ENCODE measurements at places on chromosomes 6 and 20.

- DNase-seq = no peak
- peaks cover 64% of the 10 kb centered on the region for H3K36me3 ChIP-seq
- H3K27ac ChIP-seq = peak overlapping the region; percentile 47
- H3K4me1 ChIP-seq = peaks cover 8% of the 10 kb centered on the region
- no peak overlapping the region for H3K4me3 ChIP-seq
These were observed 7.0 kb downstream of the KAT14 start for GRCh38 chr20:18144541-18145099.

- H3K4me3 ChIP-seq = no peak overlapping the region
- no peaks in the 10 kb centered on the region for H3K4me1 ChIP-seq
- H3K27me3 ChIP-seq = peaks cover 3% of the 10 kb centered on the region
- DNase-seq = no peak
- H3K36me3 ChIP-seq = no peaks in the 10 kb centered on the region
These were observed 5.2 kb upstream of the MEP1A start for GRCh38 chr6:46787871-46788540.

- H3K27me3 ChIP-seq = peaks cover 8% of the 10 kb centered on the region
- H3K27ac ChIP-seq = peak overlapping the region; percentile 31
- H3K36me3 ChIP-seq = peaks cover 6% of the 10 kb centered on the region
- DNase-seq = no peak
- H3K4me3 ChIP-seq = peak overlapping the region; percentile 11
These were observed 475.0 kb upstream of the SULF2 start for GRCh38 chr20:48260129-48260756.

GRCh38 chr6:152952045-152952444 lies 30.8 kb downstream of the FBXO5 start:
- DNase-seq = no peak
- no peak overlapping the region for H3K4me3 ChIP-seq
- no peaks in the 10 kb centered on the region for H3K4me1 ChIP-seq

DNA sequence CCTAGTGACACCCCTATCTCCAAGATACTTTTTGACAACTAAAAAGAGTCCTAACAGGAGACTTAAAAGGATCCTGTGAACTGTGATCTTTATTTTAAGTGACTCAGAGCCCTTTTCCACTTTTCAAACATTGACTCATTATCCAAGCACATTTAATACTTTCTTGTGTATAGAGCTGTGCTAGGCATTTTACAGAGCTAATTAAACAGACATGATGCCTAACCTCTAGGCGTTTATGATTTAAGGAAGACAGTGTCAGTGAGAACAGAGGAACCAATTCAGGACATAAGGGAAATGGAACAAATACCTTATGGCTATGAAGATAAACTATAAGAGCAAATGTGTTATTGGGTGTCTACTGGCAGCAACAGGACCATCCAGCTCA lies 282.6 kb downstream of the TPBG start:
- H3K27ac ChIP-seq = no peak overlapping the region
- no peak for DNase-seq
- H3K4me3 ChIP-seq = no peak overlapping the region
- H3K36me3 ChIP-seq = no peaks in the 10 kb centered on the region

GRCh38 chr6:34646714-34647113 lies 49.9 kb downstream of the ILRUN start:
- H3K27ac ChIP-seq = no peak overlapping the region
- no peaks in the 10 kb centered on the region for H3K27me3 ChIP-seq
- H3K4me1 ChIP-seq = peaks cover 5% of the 10 kb centered on the region
- no peak for DNase-seq

GRCh38 chr6:101392586-101393230 lies 800 bp upstream of the GRIK2 start:
- peak; percentile 26 for DNase-seq
- H3K27me3 ChIP-seq = peaks cover 62% of the 10 kb centered on the region
- H3K4me1 ChIP-seq = peaks cover 47% of the 10 kb centered on the region
- peak overlapping the region; percentile 90 for H3K4me3 ChIP-seq
- peak overlapping the region; percentile 68 for H3K27ac ChIP-seq
- H3K36me3 ChIP-seq = no peaks in the 10 kb centered on the region

GRCh38 chr20:992801-993535 lies 9.1 kb downstream of the RSPO4 start:
- no peaks in the 10 kb centered on the region for H3K36me3 ChIP-seq
- H3K27me3 ChIP-seq = peaks cover 2% of the 10 kb centered on the region
- no peaks in the 10 kb centered on the region for H3K4me1 ChIP-seq

GRCh38 chr20:9281803-9282202 lies 212.9 kb downstream of the PLCB4 start:
- H3K27ac ChIP-seq = no peak overlapping the region
- H3K4me3 ChIP-seq = no peak overlapping the region
- H3K4me1 ChIP-seq = peaks cover 36% of the 10 kb centered on the region
- no peak for DNase-seq
- H3K27me3 ChIP-seq = no peaks in the 10 kb centered on the region

DNA sequence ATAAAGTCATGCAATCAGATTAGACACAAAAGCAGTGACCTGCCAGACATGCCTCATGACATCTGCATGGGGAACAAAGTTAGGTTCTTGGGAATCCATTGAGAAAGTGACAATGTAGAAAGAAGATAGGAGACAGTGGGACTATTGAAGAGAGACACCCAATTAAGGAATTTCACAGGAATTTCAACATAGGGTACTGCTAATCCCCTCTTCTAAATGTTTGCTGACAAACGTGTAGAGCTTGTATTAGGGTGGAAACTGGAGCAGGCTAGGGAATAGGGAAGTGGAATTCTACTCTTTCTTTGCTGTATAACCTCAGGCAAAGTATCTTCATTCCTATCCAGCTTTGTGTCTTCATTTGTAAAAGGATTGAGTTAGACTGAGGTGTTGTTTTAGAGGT lies 409.4 kb upstream of the SASH1 start:
- no peak overlapping the region for H3K4me3 ChIP-seq
- no peaks in the 10 kb centered on the region for H3K4me1 ChIP-seq
- DNase-seq = no peak
- no peak overlapping the region for H3K27ac ChIP-seq

DNA sequence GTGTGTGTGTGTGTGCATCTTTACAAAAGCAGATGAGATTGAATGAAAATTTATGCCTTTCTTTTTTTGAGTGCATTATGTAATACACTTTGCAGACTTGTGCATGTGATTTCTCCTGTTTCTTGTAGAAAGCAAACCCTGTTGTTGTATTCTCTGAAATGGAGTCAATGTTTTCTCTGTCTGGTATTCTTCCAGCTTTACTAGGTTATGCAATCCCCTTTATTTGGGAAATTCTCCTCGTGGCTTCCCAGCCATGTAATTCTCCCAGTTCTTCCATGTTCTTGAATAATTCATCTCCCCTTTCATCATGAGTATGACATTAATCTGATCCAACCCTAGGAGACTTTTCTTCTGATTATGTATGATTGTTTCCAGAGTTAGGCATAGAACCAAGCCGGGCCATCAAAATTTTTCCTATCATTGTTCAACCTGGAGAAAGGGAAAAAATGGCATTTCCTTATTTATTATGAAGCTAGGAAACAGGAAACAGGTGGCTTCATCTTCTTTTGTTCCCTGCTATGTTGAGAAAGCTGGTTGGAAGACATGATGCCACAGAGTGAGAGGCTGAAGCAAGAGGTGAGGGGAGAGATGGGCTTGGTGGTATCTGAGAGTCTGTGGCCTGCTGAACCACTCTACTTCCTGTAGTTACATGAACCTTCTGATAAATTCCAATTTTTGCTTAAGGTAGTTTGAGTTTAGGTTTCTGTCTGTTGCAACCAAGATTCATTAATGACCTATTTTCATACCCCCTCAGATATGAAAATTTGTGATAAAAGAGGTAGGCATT lies 68.8 kb downstream of the PRL start:
- peaks cover 7% of the 10 kb centered on the region for H3K27me3 ChIP-seq
- no peaks in the 10 kb centered on the region for H3K4me1 ChIP-seq
- DNase-seq = no peak
- no peak overlapping the region for H3K27ac ChIP-seq

DNA sequence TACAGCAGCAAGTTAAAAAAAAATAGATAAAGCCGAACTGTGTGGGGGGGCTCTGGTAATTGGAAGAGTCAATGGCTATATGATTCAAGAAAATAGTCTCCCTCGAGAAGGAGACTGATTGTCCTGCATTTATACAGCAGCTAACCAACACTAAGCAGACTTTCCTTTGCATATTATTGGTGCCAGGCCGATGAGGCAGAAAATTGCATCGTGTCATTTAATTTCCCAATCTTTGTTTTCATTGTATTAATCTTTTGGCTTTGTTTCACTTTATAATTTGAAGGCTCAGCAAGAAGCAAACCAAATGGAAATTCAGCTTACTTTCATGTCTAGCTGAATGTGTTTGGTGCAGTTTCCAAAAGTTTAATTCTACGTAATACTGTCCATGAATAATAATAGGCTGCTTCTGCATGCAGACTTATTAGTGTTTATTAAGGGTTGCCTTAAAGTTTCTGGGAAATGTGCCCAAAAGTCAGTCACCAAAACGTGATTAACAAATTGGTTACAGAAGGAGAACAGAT lies 258.5 kb downstream of the HACE1 start:
- H3K27me3 ChIP-seq = no peaks in the 10 kb centered on the region
- H3K27ac ChIP-seq = no peak overlapping the region
- H3K36me3 ChIP-seq = no peaks in the 10 kb centered on the region
- H3K4me3 ChIP-seq = no peak overlapping the region

DNA sequence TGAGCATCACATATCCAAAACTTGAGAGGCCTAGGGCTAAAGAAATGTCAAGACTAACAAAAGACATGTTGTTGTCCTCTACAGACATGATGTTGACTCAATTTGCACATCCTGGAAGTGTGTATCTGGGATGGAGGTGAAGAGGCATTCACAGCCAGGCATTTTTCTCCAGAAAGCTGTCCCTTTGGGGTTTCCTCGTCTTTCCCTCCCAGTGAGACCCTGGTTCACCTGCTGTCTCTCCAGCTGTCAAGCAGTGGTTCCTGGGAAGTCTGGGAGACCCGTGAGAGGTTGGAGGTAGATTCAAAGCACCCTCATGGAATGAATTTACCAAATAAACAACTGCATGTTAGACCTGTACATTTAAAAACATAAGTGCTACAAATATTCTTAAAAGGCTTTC lies 32.1 kb downstream of the BACH2 start:
- H3K27ac ChIP-seq = no peak overlapping the region
- H3K4me3 ChIP-seq = no peak overlapping the region
- no peaks in the 10 kb centered on the region for H3K27me3 ChIP-seq
- DNase-seq = no peak

DNA sequence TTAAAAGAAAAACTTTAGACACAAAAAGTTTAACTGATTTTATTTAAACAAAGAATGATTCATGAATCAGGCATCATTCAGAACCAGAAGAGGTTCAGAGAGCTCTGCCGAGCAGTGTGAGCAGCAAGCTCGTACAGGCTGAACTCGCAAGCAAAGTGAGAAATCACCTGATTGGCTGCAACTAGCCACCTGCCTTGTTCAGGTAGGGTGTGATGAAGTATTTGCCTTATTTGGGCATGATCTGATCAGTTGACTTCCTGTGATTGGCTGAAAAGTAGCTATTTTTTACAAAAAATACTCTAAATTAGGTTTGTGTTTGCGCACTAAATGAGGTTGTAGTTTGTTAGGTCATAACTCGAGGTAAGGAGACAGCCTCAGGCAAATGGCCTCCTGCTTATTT lies 80.7 kb downstream of the HIVEP1 start:
- H3K36me3 ChIP-seq = peaks cover 47% of the 10 kb centered on the region
- DNase-seq = no peak
- H3K27ac ChIP-seq = no peak overlapping the region
- H3K27me3 ChIP-seq = no peaks in the 10 kb centered on the region
- no peak overlapping the region for H3K4me3 ChIP-seq

DNA sequence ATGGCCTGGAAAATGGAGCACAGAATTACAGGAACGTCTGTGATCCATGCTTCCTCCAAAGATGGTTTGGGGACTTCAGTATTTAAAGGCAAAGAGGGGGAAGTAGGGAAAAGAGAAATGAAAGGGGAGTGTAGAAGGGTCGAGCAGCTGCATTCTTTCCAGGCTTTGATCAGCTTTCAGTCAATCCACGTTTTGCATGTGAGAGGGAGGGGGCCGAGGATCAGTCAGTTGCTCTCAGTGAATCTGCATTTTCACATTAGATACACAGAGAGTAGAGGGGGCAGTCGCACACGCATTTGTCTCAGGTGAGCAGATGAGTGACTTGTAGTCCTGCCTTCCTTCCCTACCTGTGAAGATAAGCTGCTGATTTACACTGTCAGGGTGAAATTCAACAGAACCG lies 78.8 kb downstream of the FOXF2 start:
- H3K36me3 ChIP-seq = no peaks in the 10 kb centered on the region
- DNase-seq = no peak
- no peak overlapping the region for H3K4me3 ChIP-seq
- H3K4me1 ChIP-seq = peaks cover 15% of the 10 kb centered on the region
- no peak overlapping the region for H3K27ac ChIP-seq

GRCh38 chr20:4855555-4855954 lies 133.8 kb downstream of the PRND start:
- no peaks in the 10 kb centered on the region for H3K4me1 ChIP-seq
- peaks cover 45% of the 10 kb centered on the region for H3K36me3 ChIP-seq
- peak overlapping the region; percentile 72 for H3K27ac ChIP-seq
- H3K27me3 ChIP-seq = peaks cover 6% of the 10 kb centered on the region
- no peak overlapping the region for H3K4me3 ChIP-seq
- no peak for DNase-seq

DNA sequence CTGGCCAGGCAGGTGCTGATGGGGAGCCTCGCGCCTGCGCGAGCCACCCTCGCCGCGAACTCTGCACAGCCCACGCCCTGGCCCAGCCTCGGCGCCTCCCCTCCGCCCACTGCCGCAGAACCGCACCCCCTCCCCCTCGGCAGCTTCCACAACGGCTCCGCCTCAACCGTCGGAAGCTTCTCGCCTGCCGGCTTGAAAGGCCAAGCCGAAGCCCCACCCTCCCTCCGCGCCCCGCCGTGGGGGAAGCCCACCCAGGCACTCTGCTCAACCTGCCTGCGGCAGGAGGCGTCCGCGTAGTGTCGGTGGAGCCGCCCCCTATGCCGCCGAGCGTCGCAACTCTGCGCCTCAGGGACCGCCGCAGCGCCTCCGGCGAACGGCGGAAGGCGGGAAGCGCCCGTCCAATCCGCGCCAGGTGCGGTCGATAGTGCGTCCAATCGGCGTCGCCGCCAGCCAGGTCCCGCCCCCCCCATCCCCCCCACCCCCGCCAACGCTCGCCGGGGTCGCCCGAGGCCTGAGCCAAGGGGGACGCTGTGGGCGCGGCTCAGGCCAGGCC lies at the start of gene SYCP2:
Gene SYCP2, minus strand, starts transcription at position 342 of the 553 bp plus-strand sequence. CDS start 11,224 bp downstream, outside the sequence.
- peaks cover 9% of the 10 kb centered on the region for H3K36me3 ChIP-seq
- no peak within 1 kb of the TSS for H3K27ac ChIP-seq
- peak; percentile 9 for DNase-seq
- peaks cover 30% of the 10 kb centered on the region for H3K27me3 ChIP-seq

DNA sequence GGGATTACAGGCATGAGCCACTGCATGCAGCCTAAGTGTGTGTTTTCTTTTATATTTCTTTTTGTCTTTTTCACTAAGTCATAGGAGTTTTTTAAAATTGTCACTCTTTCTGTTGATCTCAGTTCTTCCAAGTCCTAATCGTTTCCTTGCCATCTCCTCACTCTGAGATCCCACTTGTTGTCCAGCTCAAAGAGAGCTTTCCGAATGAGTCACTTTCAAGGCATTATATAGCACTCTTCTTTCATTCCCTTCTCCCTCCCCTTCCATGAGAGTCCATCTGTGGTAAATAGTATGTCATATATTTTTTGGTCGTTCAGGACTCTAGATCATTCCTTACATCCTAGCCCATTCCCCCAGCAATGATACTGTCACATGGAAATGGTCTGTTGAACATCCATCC lies 4.3 kb downstream of the VAPB start:
- peaks cover 76% of the 10 kb centered on the region for H3K36me3 ChIP-seq
- peak overlapping the region; percentile 60 for H3K27ac ChIP-seq
- peaks cover 35% of the 10 kb centered on the region for H3K4me1 ChIP-seq
- DNase-seq = no peak
